Left lung (tissue), 14 donors: ENCODE measurements at places on chromosomes 7 and 10. TPM values are rescaled to one million over a fixed set of nuclear protein-coding genes. Genes with fewer than 3 reads are reported as not detected.

Gene STEAP4
- 149 TPM for total RNA-seq

DNA sequence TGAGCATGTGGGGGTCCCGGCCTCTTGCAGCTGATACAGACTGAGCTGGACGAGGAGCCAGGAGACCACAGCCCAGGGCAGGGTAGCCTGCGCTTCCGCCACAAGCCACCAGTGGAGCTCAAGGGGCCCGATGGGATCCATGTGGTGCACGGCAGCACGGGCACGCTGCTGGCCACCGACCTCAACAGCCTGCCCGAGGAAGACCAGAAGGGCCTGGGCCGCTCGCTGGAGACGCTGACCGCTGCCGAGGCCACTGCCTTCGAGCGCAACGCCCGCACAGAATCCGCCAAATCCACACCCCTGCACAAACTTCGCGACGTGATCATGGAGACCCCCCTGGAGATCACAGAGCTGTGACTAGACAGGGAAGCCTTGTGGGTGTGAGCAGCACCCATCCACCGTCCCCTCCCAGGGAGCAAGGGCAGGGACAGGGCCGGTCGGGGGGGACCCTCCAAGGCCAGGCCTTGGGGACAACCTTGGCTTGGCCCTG, 36.1 kb downstream of the PSAP start:
- DNase-seq: peak; percentile 73

- no peak for DNase-seq
Observed at GRCh38 chr10:78384049-78384431, 350.4 kb downstream of the RPS24 start.

GRCh38 chr7:6432781-6433180, 15.0 kb downstream of the DAGLB start:
- no peak for DNase-seq

DNA sequence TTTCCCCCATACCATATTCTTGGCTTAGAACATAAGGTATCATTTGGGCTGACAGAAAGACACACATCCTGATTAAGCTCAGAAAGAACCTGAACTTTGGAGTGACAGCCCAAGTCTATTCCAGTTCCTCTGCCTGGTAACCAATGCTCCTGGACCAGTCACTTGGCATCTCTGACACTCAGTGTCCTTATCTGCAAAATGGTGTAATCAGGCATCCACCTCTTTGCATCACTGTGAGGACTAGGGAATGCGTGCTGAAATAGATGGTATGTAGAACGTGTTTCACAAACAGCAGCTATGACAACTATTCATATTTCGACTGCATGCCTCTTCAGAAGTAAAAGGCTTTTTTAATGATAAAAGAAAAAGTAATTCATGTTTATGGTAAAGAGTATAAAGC, 26.2 kb upstream of the PIK3AP1 start:
- DNase-seq: no peak

- DNase-seq: no peak
Observed at GRCh38 chr7:35781767-35782515, 18.9 kb upstream of the SEPTIN7 start.

Gene CCDC136
- 3.2 TPM for total RNA-seq

GRCh38 chr7:716222-716621, 10.3 kb upstream of the DNAAF5 start:
- DNase-seq: peak; percentile 26
